Mesendoderm (in vitro differentiated cells): ENCODE measurements at places on chromosomes 7 and 10.

DNA sequence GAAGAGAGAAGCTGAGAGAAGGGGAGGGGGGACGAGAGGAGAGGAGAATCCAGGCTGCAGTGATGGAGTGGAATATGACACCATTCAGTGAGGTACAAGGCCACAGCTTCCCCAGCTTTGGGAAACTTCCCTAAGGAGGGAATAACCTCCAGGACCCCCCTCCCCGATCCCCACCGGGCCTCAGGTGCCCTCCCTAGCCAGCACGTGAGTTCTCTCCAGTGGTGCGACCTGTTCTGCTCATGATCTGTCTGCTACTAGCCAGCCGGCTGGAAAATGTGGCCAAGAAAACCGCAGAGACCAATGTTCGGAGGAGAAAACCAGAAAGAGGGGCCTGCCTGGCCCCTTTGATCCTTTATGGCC is 39.9 kb upstream of the AGK start:
- H3K27ac ChIP-seq: no peak overlapping the region
- peak; percentile 39 for DNase-seq
- no peaks in the 10 kb centered on the region for H3K36me3 ChIP-seq
- peak overlapping the region; percentile 0 for H3K4me3 ChIP-seq

GRCh38 chr10:1735562-1735961 is 1.8 kb downstream of the ADARB2 start:
- H3K4me1 ChIP-seq: no peaks in the 10 kb centered on the region
- H3K27me3 ChIP-seq: peaks cover 9% of the 10 kb centered on the region
- DNase-seq: no peak
- no peak overlapping the region for H3K4me3 ChIP-seq
- H3K27ac ChIP-seq: no peak overlapping the region

GRCh38 chr10:72133517-72133916 is 45.2 kb upstream of the SPOCK2 start:
- DNase-seq: no peak
- no peaks in the 10 kb centered on the region for H3K27me3 ChIP-seq
- H3K4me1 ChIP-seq: no peaks in the 10 kb centered on the region
- no peak overlapping the region for H3K27ac ChIP-seq

- no peak for DNase-seq
- peaks cover 4% of the 10 kb centered on the region for H3K36me3 ChIP-seq
- H3K27ac ChIP-seq: no peak overlapping the region
- H3K4me3 ChIP-seq: no peak overlapping the region
Observed at GRCh38 chr7:2191016-2191415, 41.7 kb downstream of the MAD1L1 start.

DNA sequence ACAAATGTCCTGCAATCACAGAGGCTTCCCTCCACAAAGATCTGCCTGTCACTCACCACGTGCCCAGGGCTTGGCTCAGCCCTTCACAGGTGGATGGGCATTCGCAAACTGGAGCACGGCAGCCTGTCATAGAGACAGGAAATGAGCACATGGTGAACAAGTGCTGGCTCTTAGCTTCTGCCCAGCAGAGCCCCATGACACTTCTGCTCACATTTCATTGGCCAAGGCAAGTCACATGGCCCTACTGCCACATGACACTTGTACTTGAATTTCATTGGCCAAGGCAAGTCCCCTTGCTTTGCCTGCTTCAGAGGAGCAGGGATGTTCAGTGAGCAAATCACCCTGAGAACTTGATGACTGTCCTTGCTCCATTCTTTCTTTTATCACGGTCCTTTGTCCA is 110.8 kb upstream of the PPP2R2D start:
- H3K27ac ChIP-seq: no peak overlapping the region
- no peaks in the 10 kb centered on the region for H3K4me1 ChIP-seq
- H3K4me3 ChIP-seq: no peak overlapping the region
- DNase-seq: peak; percentile 79

DNA sequence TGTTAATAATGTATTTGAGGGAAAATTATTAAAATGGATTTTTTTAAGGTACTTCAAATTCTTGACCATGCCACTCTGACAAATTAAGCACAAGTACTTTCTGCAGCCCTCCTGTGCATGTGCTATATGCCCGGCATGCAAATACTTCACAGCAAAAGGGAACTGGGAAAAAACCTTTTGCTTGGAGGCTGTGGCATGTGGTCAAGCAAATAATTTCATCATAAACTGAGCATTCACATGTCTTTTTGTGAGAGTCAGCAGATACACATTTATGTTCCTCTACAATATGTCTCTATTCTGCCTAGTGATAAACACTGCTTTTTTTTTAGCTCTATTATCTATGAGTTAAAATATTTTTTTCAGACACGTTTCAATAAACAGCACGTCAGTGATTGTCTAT is 53.7 kb upstream of the SEMA3A start:
- H3K4me3 ChIP-seq: no peak overlapping the region
- H3K4me1 ChIP-seq: no peaks in the 10 kb centered on the region
- H3K27ac ChIP-seq: no peak overlapping the region
- H3K27me3 ChIP-seq: no peaks in the 10 kb centered on the region
- no peak for DNase-seq

GRCh38 chr10:70300461-70300860 is 16.7 kb upstream of the NPFFR1 start:
- H3K36me3 ChIP-seq: no peaks in the 10 kb centered on the region
- DNase-seq: no peak
- no peak overlapping the region for H3K27ac ChIP-seq
- no peaks in the 10 kb centered on the region for H3K27me3 ChIP-seq

DNA sequence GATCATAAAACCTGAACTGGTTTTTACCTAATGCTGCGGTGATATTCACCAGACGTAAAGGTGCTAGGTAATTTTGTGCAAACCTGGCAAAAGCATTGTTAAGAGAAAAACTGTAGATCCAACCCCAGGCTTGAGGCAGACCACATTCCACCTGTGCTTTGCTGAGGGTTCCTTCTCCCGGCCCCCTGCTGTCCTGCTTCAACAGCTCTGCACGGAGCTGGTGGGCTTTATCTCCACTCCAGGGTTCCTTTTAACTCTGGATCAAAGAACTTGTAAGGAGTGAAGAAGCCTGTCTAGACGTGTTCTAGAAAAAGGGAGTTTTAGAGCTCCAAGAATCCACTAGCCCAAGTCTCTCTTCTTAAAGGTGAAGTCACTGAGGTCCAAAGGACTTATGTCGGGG is 87.5 kb upstream of the NMT2 start:
- H3K4me1 ChIP-seq: peaks cover 17% of the 10 kb centered on the region
- H3K27me3 ChIP-seq: no peaks in the 10 kb centered on the region
- no peaks in the 10 kb centered on the region for H3K36me3 ChIP-seq
- peak overlapping the region; percentile 77 for H3K27ac ChIP-seq
- H3K4me3 ChIP-seq: no peak overlapping the region
